ENCODE measurements at places on chromosomes 12 and 14.

DNA sequence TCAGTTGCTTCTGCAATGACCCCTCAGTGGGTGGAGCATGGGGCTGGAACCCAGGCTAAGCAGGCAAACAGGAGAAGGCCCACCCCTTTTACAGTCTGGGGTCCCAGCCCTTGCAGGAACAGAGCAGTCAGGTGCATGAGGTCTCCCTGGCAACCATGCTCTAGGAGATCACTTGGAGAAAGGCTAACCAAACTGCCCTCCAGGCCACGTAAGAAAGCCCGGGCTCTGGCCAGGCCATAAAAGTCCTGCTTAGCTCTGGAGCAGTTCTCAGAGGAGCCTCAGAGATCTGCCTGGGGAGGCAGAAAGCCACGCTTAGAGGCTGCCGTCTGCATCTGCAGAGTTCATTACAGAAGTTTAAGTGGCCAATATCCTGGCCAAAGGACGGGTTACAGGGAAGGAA, 15.0 kb upstream of the TC2N start:
- DNase-seq = no peak

DNA sequence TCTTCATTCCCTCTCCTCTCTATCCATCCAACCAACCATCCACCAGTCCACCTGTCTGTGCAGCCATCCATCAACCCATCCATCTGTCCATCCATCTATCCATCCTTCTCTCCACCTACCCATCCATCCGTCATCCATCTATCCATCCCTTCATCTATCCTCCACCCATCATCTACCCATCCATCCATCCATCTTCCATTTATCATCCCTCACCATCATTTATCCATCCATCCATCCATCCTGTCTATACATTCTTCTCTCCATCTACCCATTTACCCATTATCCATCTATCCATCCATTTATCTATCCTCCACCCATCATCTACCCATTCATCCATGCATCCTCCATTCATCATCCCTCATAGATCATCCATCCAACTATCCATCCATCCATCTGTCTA, 24.4 kb downstream of the AACS start:
- DNase-seq = no peak

GRCh38 chr14:61524936-61525292, 170.4 kb upstream of the HIF1A start:
- DNase-seq = no peak

GRCh38 chr12:71252473-71252872, 94.7 kb upstream of the TSPAN8 start:
- DNase-seq = no peak

- DNase-seq = no peak
Measured at GRCh38 chr14:55327179-55327578, 56.0 kb downstream of the FBXO34 start.
